ENCODE measurements at places on chromosomes 12 and 14.

- DNase-seq = no peak
These were observed 75.3 kb downstream of the ITPK1 start for GRCh38 chr14:93040443-93040842.

DNA sequence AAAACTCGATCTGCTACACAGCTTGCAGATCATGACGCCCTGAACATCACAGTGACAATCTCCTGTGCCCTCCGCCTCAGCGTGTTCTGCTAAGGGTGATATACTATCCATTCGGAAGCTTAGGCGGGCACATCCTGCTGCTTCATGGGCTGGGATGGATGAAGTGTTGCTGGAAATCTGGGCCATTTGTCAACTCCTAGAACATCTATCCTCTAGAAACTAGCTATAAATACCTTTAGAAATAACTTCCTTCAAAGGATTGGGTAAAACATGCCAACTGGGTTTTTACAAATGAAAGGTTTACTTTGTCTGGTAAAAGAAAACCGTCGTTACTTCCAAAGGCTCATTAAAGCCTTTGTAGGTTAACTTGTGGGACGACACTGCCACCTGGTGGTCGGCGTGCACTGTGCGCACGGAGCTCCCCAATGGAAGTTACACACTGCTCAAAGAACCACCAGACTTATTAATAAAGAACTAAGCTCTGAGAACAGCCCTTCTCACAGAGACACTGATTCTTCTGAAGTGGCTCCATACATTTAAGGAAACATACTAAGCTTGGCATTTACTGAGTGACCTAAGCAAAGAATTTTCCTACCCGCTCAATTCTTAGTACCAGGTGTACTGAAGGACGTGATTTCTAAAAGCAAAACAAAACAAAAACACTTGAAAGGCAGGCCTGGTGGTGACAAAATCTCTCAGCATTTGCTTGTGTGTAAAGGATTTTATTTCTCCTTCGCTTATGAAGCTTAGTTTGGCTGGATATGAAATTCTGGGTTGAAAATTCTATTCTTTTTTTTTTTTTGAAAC is 21.6 kb upstream of the CACNA2D4 start:
- peak; percentile 83 for DNase-seq

GRCh38 chr12:52350786-52351185 is 16.5 kb downstream of the KRT85 start:
- no peak for DNase-seq

DNA sequence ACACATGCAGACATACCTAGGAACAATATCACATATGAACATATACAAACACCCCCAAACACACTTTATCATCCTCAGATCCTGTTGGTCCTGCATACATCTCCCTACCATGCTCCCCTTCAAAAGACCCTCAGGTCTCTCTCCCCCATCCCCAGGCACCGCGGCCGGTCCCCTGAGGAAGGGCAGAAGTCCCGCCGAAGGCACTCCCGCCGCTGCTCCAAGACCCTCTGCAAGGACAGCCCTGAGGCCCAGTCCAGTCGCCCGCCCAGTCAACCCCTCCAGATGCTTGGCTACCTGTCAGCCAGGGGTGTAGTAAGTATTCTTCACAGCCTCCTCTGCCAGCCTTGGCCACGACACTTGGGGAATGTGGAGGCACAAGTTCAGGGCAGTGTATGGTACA is 48.2 kb upstream of the HSPB8 start:
- no peak for DNase-seq

- no peak for DNase-seq
These were observed 43.2 kb downstream of the RFX4 start for GRCh38 chr12:106625976-106626375.

DNA sequence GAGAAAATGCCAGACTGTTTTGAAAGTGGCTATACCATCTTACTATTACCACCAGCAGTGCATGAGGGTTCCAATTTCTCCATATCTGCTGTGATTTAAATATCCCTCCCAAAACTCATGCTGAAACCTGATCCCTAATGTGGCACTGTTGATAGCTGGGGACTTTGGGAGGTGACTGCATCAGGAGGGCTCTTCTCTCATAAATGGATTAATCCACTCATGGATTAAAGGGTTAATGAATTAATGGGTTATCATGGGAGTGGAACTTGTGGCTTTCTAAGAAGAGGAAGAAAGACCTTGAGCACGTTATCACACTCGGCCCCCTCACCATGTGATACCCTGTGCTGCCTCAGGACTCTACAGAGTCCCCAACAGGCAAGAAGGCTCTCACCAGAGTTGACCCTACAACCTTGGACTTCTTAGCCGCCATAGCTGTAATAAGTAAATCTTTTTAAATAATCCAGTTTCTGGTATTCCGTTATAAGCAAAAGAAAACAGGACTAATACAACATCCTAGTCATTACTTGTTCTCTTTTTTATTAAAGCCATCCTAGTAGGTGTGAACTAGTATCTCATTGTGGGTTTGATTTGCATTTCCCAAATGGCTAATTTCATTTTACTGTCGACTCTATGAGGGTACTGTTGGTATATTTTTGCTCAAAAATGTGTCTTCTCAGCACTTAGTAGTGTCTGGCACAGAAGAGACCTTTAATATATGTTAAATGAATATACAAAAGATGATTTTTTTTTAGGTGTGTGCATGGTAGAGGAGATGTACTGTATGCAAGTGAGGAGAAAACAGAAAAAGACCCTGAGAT is 14.3 kb downstream of the PPP1R12A start:
- DNase-seq = no peak

- no peak for DNase-seq
These were observed 24.3 kb upstream of the RCOR1 start for GRCh38 chr14:102568115-102568614.

DNA sequence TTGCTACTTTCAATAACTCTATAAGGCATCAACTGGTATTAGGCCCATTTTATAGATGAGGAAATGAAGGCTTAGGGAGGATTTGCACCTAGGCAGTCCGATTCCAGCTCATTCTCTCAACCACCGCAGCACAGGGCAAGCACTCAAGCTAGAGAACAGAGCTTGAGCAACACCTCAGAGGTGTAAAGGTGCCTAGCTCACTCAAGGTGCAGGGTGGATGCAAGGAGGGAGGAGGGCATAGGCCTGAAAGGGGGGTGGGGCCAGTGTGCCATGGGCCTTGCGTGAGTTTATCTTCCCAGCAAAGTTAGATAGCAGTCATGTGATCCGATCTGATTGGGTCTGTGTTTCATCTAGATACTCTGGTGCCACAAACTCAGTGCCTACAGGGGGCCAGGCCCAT is 10.2 kb upstream of the EMP1 start:
- DNase-seq = no peak

DNA sequence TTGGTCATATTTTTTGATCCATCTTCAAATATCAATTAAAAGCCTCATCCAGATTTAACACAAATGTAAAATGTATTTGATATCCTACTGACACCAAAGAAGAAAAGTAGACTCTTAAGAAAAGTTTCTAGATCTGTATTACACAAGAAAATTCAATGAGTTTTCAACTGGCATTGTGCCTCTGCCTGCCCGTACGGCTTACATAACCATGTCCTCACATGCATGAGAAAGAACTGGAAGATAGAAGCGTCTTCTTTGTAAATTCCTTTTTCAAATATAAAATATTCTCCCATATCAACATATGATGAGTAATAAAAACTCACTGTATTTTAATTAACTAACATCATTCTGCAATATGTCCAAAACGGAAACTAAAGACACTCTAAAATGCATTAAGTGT is 7.2 kb downstream of the ANKS1B start:
- no peak for DNase-seq

- no peak for DNase-seq
These were observed 101.4 kb downstream of the PDZRN4 start for GRCh38 chr12:41289501-41289900.

- DNase-seq = no peak
These were observed 4.8 kb upstream of the SERPINA9 start for GRCh38 chr14:94480809-94481208.

DNA sequence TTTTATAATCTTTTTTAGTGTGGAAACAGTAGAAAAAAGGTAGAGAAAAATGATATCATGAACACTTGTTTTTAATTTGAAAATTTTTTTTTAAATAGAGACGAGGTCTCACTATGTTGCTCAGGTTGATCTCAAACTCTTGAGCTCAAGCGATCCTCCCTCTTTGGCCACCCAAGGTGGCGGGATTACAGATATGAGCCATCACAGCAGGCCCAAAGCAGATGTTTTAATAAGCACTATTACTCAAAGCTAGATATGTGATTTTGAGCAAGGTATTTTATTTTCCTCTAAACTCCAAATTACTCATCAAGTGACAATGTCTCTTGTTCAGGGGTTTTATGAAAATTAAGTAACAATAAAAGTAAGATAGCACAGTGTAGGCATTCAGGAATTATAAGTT is 10.7 kb upstream of the WDR89 start:
- no peak for DNase-seq

- DNase-seq = no peak
These were observed 52.3 kb upstream of the KCNA5 start for GRCh38 chr12:4991373-4991772.

DNA sequence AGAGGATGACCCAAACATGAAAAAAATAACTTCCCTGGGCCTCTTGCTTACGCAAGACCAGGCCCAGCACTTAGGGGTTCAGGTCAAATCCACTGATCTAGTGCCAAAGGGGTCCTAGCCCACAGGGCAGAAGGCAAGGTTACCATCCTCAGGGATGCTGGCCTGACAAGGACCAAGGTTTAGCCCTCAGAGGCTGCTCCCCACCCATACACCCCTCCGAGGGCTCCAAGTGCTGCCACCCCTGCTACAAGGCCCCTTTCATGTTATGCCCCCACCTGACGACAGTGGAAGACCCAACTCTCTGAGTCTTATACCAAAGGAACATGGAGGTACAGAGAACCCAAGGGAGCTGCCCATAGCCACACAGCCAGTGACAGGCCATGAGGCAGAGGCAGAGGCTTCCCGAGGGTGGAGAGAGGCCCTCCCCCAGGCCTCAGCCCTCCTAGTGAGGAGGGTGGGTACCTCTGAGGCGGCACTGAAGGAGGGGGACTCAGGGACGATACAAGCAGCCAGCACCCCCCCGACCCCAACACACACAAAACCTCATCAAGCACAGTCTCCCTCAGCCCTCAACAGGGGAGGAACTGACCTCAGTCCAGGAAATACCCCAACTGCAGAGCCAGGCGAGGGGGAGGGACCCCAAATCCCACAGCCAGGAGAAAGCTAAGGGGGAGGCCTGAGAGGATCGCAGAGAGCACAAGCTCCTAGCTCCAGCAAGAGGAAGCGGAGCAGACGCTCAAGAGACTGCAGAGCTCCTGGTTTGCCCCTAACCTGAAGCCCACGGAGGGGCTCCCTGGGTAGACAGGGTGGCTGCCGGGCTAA is 37.0 kb downstream of the ANAPC7 start:
- no peak for DNase-seq

- no peak for DNase-seq
These were observed 118.3 kb upstream of the TMTC1 start for GRCh38 chr12:29902043-29902442.

- DNase-seq = no peak
These were observed 73.2 kb downstream of the RIMBP2 start for GRCh38 chr12:130642856-130643255.

DNA sequence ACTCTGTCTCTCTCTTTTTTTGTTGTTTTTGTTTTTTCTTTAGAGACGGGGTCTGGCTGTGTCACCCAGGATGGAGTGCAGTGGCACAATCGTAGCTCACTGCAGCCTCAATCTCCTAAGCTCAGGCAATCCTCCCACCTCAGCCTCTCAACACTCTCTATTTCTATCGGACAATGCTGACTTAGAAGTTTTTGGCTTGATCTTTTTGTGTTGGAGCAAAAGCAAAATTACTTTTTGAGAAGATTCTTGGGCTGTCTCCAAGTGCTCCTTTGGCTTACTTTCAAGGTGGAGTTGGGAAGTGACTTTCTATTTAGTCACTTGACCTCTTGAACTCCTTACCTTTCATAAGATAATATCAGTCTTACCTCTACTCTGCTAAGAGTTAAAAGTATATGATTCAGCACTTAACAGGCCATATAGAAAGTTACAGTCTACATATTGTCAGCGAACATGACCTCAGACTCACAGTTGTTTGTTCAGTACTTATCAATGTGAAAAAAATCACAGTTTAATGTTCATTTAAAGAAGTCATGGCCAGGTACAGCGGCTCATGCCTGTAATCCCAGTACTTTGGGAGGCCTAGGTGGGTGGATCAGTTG is 15.4 kb upstream of the MIA2 start:
- DNase-seq = no peak

GRCh38 chr12:22787557-22787956 is 162.6 kb downstream of the ETNK1 start:
- DNase-seq = no peak

GRCh38 chr12:52573306-52573705 is 337 bp downstream of the KRT74 start:
- no peak for DNase-seq

- no peak for DNase-seq
These were observed 907.2 kb downstream of the LRFN5 start for GRCh38 chr14:42513837-42514236.

DNA sequence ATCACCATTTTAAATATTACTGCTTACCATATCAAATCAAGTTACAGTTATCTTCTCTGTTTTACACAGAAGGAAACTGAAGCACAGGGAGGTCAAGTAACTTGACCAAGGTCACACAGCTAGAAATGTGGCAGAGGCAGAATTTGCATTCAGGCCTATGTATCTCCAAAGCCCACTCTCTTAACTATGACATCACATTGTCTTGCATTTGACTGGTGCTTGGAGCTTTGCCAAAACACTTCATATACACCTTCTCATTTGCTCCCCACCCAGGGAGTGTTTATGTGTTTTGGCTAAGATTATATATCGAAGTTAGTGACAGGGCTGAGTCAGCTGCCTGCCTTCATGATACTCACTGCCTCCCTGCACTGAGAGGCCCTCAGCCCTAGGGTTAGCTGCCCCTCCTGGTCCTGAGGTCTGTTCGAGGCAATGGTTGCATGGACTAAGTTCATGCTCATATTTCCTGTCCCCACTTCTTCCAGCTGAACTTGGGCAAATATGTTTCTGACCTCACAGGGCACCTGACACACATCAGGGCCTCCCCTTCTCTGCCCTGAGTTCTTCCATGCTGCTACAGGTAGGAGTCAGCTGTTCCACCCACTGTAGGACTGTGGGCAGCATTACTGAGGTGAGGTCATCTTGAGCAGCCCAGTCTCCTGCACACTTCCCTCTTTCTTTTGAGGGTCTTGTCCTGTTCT is 1.8 kb downstream of the GALNT6 start:
- DNase-seq = no peak

GRCh38 chr12:115305275-115305674 is 621.3 kb upstream of the TBX3 start:
- no peak for DNase-seq
